ENCODE measurements at places on chromosomes 4 and X. TPM values are rescaled to one million over a fixed set of nuclear protein-coding genes. Genes with fewer than 3 reads are reported as not detected.

DNA sequence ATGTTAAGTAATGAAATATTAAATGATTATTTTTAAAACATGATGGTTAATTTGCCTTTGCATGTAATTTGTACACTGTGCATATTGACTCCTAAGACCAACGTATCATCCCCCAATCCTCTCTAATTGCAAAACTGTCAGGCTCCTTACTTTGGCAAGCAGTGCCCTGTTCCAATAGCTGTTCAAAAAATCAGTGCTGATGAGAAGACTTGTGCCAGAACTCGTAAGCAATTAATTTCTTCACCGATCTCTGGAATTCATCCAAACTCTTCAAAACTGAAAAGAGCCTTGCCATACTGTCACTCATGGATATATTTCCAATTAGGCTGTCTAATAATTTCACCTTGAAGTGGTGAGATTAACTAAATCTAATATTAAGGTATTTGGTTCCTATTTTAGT is 493.9 kb upstream of the NDST4 start:
- DNase-seq, result no peak

DNA sequence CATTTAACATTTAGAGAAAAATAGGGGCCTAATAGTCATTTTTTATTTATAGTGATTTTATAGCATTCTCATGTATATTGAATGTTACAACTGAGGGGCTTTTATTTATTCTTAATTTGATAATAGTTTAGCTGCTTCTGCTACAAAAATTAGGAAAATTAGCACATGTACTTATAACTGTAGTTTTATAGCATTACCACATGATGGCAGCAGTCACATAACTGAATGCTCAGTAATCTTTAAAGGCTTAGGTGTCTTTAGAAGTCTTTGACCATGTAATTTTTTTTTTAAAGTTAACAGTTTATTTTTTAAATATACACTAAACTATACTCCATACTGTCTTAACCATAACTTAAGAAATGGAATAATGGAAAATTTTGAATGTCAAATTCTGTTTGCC is 136.6 kb downstream of the STAG2 start:
- no peak for DNase-seq

The SSX4B gene
- not detected for polyA plus RNA-seq

DNA sequence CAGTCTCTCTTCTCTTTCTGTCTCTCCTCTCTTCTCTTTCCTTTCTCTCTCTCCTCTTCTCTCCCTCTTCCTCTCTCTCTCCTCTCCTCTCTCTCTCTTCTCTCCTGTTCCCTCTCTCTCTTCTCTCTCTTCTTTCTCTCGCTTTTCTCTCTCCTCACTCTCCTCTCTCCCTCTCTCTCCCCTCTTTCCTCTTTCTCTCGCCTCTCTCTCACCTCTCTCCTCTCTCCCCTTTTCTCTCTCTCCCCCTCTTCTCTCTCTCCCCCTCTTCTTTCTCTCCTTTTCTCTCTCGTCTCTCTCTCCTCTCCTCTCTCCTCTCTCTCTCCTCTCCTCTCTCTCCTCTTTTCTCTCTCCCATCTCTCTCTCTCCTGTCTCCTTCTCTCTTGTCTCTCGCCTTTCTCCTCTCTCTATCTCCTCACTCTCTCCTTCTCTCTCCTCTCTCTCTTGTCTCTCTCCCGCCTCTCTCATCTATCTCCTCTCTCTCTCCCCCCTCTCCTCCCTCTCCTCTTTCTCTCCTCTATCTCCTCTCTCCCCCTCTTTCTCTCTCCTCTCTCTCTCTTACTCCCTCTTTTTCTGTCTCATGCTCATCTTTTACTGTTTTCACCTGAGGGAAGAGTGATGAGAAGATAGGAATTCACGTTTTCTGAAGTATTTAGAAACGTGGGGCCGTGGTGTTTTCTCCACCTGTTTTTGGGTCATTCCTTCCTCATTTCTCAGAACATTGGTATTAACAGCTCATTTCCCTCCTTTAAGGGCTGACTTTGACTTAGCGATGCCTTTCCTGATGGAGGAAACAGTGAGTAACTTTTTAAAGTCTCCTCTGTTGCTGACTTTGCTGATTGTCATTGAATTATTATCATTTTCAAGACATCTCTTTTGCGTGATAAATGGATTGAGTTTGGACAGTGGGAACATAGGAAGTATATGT is 80.6 kb upstream of the CD99 start:
- DNase-seq, result no peak

DNA sequence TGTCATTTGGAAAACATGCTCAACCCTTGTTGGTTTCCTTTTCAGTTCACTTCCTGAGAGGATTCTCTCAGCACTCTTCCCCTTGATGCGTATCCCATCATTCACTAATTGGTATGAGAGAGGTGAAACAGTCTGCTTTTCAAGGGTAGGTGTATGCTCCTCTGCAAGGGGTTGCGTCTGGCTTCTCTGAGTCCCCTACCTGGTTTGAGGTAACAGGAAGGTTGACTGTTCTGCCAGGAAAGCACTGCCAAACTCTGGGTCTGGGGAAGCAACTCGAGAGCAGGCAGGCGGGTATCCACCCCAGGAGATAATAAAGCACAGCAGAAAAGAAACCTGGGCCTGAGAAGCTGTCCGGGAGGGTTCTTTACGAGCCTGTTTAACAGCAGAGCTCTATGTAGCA is 101.2 kb downstream of the SHROOM4 start:
- DNase-seq, result no peak

The ATP5ME gene
- polyA plus RNA-seq, result 542 TPM

DNA sequence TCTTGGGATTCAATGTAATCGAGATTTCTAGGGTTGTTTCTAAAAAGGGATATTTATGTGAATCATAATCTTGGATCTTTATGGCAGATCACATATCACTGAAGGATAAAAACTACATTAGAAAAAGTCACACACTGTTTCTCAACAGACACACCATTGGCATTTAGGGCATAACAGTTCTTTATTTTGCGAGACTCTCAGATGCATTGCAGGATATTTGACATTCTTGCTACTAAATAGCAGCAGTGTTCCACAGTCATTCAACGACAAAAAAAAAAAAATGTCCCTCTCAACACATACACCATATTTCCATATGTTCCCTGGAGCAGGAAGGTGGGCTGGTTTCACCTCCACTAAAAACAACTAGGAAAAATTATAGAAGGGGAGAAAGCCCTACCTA is 243.4 kb upstream of the PCDH18 start:
- DNase-seq, result no peak

- no peak for DNase-seq
Observed at GRCh38 chrX:43003204-43003565, 225.2 kb upstream of the PPP1R2C start.

DNA sequence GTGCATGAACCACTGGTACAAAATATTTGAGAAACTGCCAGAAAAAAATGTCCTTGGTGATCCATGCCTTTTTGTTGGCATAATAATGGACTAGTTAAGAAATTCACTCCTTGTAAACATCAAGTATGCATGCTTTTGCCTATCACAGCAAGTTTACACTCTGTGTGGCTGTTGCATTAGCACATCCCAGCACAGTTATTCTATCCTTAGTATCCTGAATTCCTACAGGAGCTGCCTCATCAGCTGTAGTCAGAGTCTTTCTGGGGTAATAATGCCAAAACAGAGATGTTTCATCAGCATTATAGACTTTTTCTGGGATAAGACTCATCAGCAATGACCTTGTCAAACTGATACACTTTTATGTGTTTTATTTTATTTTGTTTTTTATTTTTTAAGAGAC is 82.8 kb downstream of the CHIC2 start:
- DNase-seq, result no peak

The TMEM255A gene
- 0.27 TPM for polyA plus RNA-seq

The TMPRSS11A gene
- not detected for polyA plus RNA-seq

- no peak for DNase-seq
Observed at GRCh38 chr4:101600287-101600686, 190.2 kb upstream of the BANK1 start.

GRCh38 chr4:71470524-71470923 is 131.7 kb downstream of the SLC4A4 start:
- no peak for DNase-seq

DNA sequence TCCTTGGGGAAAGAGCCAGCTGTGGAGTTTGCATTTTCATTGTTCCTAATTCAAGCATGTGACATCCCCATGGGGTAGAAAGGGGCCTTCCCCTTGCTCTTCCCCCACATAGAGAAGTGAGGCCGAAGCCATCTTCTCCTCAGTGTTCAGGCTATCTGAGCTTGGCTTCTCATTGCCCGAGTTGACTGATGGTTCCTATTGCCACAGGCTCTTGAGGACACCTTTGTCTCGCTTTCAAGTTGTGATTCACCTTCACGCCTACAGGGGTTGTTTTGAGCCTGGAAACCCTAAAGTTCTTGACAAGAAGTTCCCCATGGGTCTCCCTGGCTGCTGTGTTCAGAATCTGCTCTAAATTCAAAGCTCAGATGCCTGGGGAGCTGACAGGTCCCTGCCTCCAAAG is 25.0 kb downstream of the CCNQ start:
- no peak for DNase-seq

GRCh38 chrX:40617566-40617965 is 5.7 kb upstream of the MPC1L start:
- no peak for DNase-seq

DNA sequence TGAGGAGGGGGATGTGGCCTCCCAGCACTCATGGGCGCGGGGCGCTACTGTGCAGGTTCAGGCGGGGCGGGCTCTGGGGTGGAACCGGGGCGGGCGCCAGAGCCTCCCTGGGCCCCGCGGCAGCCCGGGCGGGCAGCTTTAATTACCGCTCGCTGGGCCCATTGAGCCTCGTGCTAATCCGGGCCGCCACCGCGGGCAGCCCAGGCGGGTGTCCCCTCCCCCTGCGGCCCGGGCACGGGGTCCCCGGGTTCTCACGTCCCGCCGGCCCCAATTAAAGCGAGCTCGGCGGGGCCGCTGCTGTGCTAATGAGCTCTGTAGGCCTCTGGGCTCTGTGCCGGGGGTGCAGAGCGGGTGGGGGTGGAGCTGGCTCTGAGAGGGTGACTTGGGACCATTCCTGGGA is 22.8 kb upstream of the FGFR3 start:
- DNase-seq, result no peak

GRCh38 chrX:136725441-136726104 is 55.2 kb downstream of the ARHGEF6 start:
- DNase-seq, result no peak

GRCh38 chrX:134764202-134764785 is 106.0 kb upstream of the PLAC1 start:
- DNase-seq, result no peak

- no peak for DNase-seq
Observed at GRCh38 chr4:34372815-34373214, 1871.5 kb downstream of the ARAP2 start.

DNA sequence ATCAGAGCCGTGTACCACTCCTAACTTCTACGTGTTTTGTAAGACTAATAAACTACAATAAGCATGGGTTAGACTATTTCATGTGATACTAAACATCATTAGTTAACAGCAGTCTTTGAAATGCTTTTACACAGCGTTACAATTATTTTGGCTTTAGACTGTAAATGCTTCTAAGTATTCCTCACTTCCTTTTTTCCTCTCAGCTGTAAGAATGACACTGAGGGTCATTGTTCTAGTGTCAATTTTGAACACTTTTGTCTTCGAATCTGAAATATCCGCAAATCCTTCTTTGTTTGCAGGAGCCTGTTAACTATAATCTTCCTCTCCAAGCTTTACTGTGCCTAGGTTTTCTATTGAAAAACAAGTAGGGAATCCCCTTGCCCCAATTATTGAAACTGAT is 1.5 kb downstream of the ABCE1 start:
- no peak for DNase-seq

GRCh38 chr4:8502836-8503585 is 62.4 kb downstream of the TRMT44 start:
- DNase-seq, result no peak

- no peak for DNase-seq
Observed at GRCh38 chrX:71450433-71451106, 82.3 kb upstream of the OGT start.

The CCDC110 gene
- polyA plus RNA-seq, result 0.24 TPM

The STBD1 gene
- polyA plus RNA-seq, result 1.2 TPM

GRCh38 chr4:6815029-6815836 is 32.7 kb downstream of the KIAA0232 start:
- DNase-seq, result no peak

The CCNA2 gene
- not detected for polyA plus RNA-seq

The PPP1R3F gene
- polyA plus RNA-seq, result 10.7 TPM

- no peak for DNase-seq
Observed at GRCh38 chr4:75790024-75790423, 65.6 kb downstream of the USO1 start.

GRCh38 chr4:87950493-87950892 is 25.0 kb upstream of the SPP1 start:
- DNase-seq, result no peak

DNA sequence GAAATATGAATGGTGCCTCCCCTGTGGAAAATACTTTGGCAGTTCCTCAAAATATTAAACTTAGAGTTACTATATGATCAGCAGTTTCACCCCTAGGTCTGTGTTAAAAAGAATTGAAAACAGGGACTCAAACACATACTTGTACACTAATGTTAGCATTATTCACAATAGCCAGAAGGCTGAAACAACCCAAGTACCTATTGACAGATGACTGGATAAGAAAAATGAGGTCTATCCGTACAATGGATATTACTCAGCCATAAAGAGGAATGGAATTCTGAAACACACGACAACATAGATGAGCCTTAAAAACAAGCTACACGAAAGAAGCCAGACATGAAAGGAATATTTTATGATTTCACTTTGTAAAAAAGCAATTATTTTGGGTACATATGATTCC is 54.9 kb downstream of the PGRMC2 start:
- no peak for DNase-seq

GRCh38 chrX:113929004-113929403 is 654.9 kb upstream of the HTR2C start:
- DNase-seq, result no peak

GRCh38 chrX:153687121-153688039 is at the start of gene SLC6A8:
TSS of gene SLC6A8 (plus strand) at chrX:153687926. CDS start at chrX:153688575, 649 bp downstream.
- peak; percentile 10 for DNase-seq

- no peak for DNase-seq
Observed at GRCh38 chr4:1291996-1292702, 2.5 kb downstream of the MAEA start.

DNA sequence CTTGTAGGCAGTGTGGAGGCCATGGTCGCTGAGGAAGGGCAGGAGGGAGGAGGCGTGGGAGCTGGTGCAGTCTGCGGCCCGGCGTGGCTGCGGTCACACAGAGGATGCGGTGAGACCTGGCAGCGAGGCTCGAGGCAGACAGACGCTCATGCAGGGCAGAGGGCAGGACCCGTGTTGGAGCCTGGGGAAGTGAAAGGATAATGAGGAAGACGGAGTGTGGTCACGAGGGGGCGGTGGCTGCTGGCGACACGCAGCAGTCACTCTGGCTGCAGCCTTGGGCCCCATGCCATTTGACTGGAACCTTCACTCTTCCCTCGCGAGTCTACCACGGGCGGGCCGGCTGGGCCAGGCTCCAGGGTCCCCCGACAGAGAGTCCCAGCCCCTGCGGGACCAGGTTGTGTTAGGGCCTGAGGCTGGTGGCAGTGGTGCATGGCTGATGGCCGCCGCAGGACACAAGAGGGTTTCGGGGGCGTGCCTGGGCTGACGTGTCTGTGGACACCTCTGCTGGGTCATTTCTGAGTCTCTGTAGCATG is 68.8 kb upstream of the HGFAC start:
- no peak for DNase-seq

GRCh38 chrX:150229481-150229880 is 133.6 kb upstream of the MAMLD1 start:
- DNase-seq, result no peak

The PF4V1 gene
- not detected for polyA plus RNA-seq

- DNase-seq, result no peak
Observed at GRCh38 chrX:9597361-9598035, 132.6 kb downstream of the TBL1X start.

The FAM9B gene
- polyA plus RNA-seq, result not detected

GRCh38 chr4:165360985-165361670 is 17.7 kb upstream of the CPE start:
- DNase-seq, result no peak

- no peak for DNase-seq
Observed at GRCh38 chr4:141913928-141914327, 277.5 kb downstream of the IL15 start.

Measured in CD4-positive, alpha-beta memory T cell (primary cell).